Right atrium auricular region (tissue), 2 donors: ENCODE measurements at places on chromosomes 2 and 18. TPM values are rescaled to one million over a fixed set of nuclear protein-coding genes. Genes with fewer than 3 reads are reported as not detected.

GRCh38 chr2:152585830-152586484 lies 131.3 kb downstream of the PRPF40A start:
- no peaks in the 10 kb centered on the region for H3K27me3 ChIP-seq
- H3K27ac ChIP-seq = no peak overlapping the region
- H3K4me3 ChIP-seq = no peak overlapping the region
- DNase-seq = no peak
- H3K4me1 ChIP-seq = peaks cover 17% of the 10 kb centered on the region
- no peaks in the 10 kb centered on the region for H3K36me3 ChIP-seq

DNA sequence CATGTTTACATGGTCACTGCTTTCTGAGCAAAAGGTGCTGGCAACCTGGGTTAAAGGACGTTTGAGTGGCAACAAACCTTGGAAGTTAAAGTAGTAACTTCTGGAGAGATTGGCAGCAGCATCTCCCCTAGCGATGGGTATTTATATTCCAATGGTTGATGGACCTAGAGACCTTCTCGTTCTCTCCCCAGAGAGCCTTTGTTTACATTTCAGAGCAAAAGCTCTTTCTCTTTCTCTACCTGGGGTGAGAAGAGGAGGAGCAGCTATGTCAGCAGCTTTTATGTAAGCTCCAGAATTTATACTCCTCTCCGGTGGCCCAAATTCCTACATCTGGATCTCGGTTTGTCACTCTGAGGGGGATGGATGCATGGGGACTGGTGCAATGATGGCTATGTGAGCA lies 213.7 kb upstream of the ARL4C start:
- no peaks in the 10 kb centered on the region for H3K4me1 ChIP-seq
- no peaks in the 10 kb centered on the region for H3K27me3 ChIP-seq
- no peak for DNase-seq
- no peak overlapping the region for H3K27ac ChIP-seq
- H3K36me3 ChIP-seq = no peaks in the 10 kb centered on the region

RND3 gene
- total RNA-seq = 25.4 TPM

GRCh38 chr18:21481739-21482138 lies 118.8 kb downstream of the ESCO1 start:
- H3K27ac ChIP-seq = no peak overlapping the region
- no peaks in the 10 kb centered on the region for H3K4me1 ChIP-seq
- no peak overlapping the region for H3K4me3 ChIP-seq
- DNase-seq = no peak

TWIST2 gene
- total RNA-seq = 6.2 TPM

- DNase-seq = no peak
- H3K4me1 ChIP-seq = no peaks in the 10 kb centered on the region
- no peak overlapping the region for H3K4me3 ChIP-seq
- H3K27me3 ChIP-seq = no peaks in the 10 kb centered on the region
- H3K27ac ChIP-seq = no peak overlapping the region
Measured at GRCh38 chr2:99918389-99918788, 224.0 kb downstream of the AFF3 start.

KCNG3 gene
- total RNA-seq = not detected

DNA sequence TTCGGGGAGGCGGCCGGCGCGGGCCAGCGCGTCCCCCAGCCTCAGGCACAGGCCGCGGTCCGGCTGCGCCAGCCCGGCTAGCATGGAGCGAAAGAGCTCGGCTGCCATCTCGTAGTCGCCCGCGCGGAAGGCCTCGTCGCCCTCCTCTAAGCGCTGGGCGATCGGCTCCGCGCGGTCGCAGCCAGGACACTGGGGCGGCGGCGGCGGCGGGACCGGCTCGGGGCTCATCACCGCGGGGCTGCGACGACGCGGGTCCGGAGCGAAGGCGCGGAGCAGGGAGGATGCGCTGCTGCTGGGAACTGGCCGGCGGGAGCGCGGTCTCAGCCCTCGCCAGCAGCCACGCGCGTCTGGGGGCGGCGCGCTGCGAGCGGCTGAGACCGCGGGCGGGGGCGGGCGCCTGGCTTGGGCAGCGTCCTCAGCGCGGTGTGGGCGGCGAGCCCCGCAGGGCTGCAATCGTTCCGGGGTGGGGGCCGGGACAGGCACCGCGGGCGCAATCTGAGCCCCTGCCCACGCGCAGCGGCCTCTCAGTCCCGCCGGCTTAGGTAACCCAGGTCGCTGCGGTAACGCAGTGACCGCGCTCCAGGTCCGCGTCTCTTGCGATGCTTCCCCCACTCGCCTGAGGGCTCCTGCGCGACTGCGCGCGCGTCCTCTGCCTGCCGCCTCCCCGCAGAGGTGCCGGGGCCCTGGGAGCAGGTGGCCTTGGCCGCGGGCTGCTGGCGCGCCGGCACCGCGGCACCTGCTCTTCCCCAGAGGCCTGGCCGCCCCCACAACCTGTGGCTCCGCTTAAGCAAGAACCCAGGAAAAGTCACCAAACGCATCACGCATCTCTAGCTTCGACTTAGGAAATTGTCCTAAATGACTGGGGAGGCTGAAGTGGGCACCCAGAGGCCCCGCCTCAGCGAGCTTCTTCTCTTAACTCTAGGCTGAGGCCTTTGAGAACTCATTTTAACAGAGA lies at the start of gene LONRF2:
TSS of gene LONRF2 (minus strand) at position 636 of the 955 bp plus-strand sequence. CDS start at position 228, 408 bp downstream.
- no peaks in the 10 kb centered on the region for H3K36me3 ChIP-seq
- peak within 1 kb of the TSS; percentile 81 for H3K27ac ChIP-seq
- no peaks in the 10 kb centered on the region for H3K27me3 ChIP-seq
- H3K4me1 ChIP-seq = peaks cover 9% of the 10 kb centered on the region
- no peak for DNase-seq

LYPD6 gene
- total RNA-seq = 1.2 TPM

PLEKHH2 gene
- 4.8 TPM for total RNA-seq

GRCh38 chr2:152813351-152813750 lies 94.9 kb downstream of the ARL6IP6 start:
- H3K36me3 ChIP-seq = no peaks in the 10 kb centered on the region
- H3K27me3 ChIP-seq = no peaks in the 10 kb centered on the region
- H3K27ac ChIP-seq = no peak overlapping the region
- H3K4me3 ChIP-seq = no peak overlapping the region
- no peak for DNase-seq

DNA sequence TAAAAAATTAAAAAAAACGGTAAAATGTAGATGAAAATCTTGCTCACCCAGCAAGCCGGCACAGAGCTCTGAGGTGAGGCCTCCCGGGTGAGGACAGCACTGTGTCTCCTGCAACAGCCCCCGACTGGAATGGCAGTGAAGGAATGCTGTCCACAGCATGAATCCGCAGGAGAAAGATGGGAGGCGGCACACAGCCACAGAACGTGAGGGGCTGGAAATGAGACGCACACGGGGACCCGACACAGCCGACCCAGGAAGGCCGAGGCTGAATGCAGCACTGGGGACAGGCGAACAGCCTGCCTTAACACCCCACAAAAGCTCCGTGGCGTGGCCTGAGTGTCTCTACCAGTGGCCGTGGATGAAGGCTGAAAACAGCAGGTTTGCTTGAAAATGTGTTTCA lies 34.7 kb downstream of the BOK start:
- no peak overlapping the region for H3K4me3 ChIP-seq
- H3K27ac ChIP-seq = no peak overlapping the region
- H3K27me3 ChIP-seq = no peaks in the 10 kb centered on the region
- H3K4me1 ChIP-seq = no peaks in the 10 kb centered on the region

DNA sequence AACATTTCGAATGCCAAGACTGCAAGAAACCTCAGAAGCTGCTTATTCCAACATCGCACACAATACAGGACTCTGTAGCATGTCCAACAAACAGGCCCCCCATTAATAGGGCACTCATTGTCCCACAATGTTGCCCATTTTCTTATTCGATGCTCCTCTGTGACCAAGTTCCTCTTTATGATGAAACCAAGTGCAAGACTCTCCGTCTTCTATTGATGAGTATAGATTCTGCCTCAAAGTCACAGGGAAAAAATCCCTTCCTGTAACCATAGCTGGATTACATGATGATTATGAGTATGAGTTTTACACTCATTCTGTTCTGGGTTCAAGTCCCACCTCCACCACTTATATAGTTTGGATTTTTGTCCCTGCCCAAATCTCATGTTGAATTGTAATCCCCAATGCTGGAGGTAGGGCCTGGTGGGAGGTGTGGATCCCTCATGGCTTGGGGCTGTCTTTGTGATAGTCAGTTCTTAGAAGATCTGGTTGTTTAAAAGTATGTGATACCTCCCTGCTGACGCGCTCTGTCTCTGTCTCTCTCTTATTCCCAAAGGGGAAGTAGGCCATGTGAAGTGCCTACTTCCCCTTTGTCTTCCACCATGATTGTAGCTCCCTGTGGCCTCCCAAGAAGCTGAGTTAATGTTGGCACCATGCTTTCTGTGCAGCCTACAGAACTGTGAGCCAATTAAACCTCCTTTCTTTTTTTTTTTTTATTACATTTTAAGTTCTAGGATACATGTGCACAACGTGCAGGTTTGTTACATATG lies 148.7 kb downstream of the OSR1 start:
- H3K27ac ChIP-seq = no peak overlapping the region
- no peaks in the 10 kb centered on the region for H3K4me1 ChIP-seq
- no peaks in the 10 kb centered on the region for H3K36me3 ChIP-seq
- no peaks in the 10 kb centered on the region for H3K27me3 ChIP-seq

SOCS6 gene
- total RNA-seq = 16.2 TPM

DNA sequence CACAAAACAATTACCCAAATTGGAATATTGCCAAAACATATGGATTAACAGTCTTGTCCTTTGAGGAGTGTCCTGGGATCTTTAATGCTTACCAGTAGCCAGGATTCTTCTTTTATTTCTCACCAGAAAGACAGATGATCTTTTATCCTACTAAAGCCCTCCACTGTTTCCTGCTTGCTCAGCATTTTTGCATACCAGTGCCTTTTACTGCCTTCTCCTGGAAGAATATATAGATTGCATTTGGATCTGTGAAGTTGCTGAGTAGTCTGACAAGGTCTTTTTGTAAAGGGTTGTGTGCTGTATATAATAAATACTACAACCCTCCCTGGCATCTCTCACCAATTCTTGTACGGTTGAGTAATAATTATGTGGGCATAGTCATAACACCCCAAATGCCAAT lies 652.2 kb downstream of the LRRTM4 start:
- H3K36me3 ChIP-seq = no peaks in the 10 kb centered on the region
- DNase-seq = no peak
- no peak overlapping the region for H3K27ac ChIP-seq
- no peaks in the 10 kb centered on the region for H3K27me3 ChIP-seq
- H3K4me1 ChIP-seq = no peaks in the 10 kb centered on the region

DNAH6 gene
- 0.24 TPM for total RNA-seq

DNA sequence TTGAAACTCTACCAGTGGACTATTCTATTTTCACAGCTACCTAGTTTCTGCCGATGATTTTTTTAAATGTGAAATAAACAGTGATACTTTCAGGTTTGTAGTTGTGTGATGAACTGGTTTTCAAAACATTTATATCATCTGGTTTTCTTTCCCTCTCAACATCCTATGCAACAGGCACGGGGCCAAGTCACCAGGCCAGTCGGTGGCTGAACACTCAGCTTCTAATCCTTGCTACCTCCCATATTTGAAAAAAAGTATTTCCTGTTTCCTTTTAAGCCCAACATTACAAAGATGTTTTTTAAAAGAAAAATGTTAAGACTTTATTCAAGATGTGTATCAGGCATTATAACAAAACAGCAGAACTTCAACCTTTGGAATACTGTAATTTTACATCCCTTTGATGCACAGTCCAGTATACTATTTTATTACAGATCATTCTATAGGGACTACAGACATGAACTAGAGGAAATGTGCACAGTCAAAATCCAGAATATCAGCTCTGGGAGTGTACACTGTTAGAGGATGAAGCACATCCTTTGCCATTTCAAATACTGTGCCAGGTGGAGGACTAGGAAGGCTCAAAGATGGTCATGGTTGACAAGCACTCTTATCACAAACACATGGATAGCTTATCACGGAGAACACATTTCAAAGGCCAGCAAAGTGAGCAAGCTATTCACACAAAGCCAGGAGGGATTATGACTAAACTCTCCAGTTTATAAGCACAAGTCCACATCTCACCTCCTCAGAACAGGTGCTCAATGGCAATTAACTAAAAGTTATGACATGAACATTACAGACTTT lies 14.6 kb downstream of the MRPL35 start:
- peak; percentile 28 for DNase-seq
- H3K36me3 ChIP-seq = peaks cover 43% of the 10 kb centered on the region
- H3K4me1 ChIP-seq = no peaks in the 10 kb centered on the region
- H3K4me3 ChIP-seq = no peak overlapping the region
- no peak overlapping the region for H3K27ac ChIP-seq

- H3K4me3 ChIP-seq = no peak overlapping the region
- H3K27me3 ChIP-seq = no peaks in the 10 kb centered on the region
- no peak for DNase-seq
- H3K36me3 ChIP-seq = no peaks in the 10 kb centered on the region
Measured at GRCh38 chr2:213145715-213146242, 5.6 kb downstream of the IKZF2 start.

- H3K4me1 ChIP-seq = peaks cover 15% of the 10 kb centered on the region
- no peaks in the 10 kb centered on the region for H3K36me3 ChIP-seq
Measured at GRCh38 chr2:129879614-129880180, 99.8 kb upstream of the RAB6C start.

ALLC gene
- not detected for total RNA-seq

- no peak for DNase-seq
- H3K4me3 ChIP-seq = no peak overlapping the region
- no peaks in the 10 kb centered on the region for H3K4me1 ChIP-seq
- H3K36me3 ChIP-seq = no peaks in the 10 kb centered on the region
- no peaks in the 10 kb centered on the region for H3K27me3 ChIP-seq
Measured at GRCh38 chr2:192578780-192579179, 384.0 kb upstream of the TMEFF2 start.

FRZB gene
- 1.8 TPM for total RNA-seq

- peaks cover 26% of the 10 kb centered on the region for H3K36me3 ChIP-seq
- no peaks in the 10 kb centered on the region for H3K27me3 ChIP-seq
- peak overlapping the region; percentile 75 for H3K4me3 ChIP-seq
- peak overlapping the region; percentile 92 for H3K27ac ChIP-seq
- H3K4me1 ChIP-seq = peaks cover 19% of the 10 kb centered on the region
Measured at GRCh38 chr2:55269645-55269990, 587 bp upstream of the MTIF2 start.

DNA sequence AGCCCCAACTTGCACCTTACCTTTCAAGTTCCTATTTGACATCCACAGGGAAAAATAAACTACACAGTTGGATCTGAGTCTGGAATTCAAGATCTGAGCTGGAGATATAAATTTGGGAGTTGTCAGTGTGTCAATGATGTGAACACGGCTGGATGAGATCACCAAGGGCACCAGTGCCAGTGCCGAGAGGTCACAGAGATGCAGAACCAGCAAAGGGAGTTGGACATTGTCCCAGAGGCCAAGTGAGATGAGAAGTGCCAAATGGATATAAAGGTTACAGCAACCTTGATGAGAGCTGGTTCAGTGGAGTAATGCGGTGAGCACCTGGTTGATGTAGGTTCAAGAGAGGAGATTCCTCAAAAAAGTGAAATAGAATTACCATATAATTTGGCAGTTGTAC lies 24.8 kb downstream of the LRRFIP1 start:
- no peaks in the 10 kb centered on the region for H3K36me3 ChIP-seq
- H3K27me3 ChIP-seq = no peaks in the 10 kb centered on the region
- H3K4me1 ChIP-seq = peaks cover 22% of the 10 kb centered on the region
- no peak for DNase-seq

- no peak overlapping the region for H3K4me3 ChIP-seq
- no peaks in the 10 kb centered on the region for H3K4me1 ChIP-seq
- no peaks in the 10 kb centered on the region for H3K36me3 ChIP-seq
- peak overlapping the region; percentile 45 for H3K27ac ChIP-seq
Measured at GRCh38 chr2:174827371-174828369, 63.4 kb upstream of the CHRNA1 start.
